ENCODE measurements at places on chromosomes 1 and 21.

- no peak for DNase-seq
Measured at GRCh38 chr1:91718877-91719276, 167.1 kb downstream of the TGFBR3 start.

GRCh38 chr1:220921971-220922635 is 42.9 kb downstream of the HLX start:
- no peak for DNase-seq

- no peak for DNase-seq
Measured at GRCh38 chr1:170073893-170074249, 624 bp downstream of the KIFAP3 start.

DNA sequence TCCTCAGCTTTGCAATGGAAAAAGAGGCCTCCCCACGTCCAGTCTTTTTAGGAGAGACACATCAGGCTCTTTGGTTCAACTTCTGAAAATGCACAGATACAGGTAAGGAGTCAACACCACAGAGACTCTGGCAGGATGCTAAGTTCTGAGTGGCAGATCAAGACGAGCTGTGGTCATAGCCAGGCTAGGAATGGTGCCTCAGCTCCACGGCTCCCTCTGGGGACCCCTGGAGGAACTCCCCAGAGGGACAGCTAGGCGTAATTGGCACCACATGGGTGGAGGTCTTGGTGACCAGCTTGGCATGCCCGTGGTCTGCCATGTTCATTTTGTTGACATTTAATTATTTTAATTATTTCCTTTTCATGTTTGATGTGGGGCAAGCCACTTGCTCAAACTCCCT is 206.1 kb downstream of the KAZN start:
- no peak for DNase-seq

DNA sequence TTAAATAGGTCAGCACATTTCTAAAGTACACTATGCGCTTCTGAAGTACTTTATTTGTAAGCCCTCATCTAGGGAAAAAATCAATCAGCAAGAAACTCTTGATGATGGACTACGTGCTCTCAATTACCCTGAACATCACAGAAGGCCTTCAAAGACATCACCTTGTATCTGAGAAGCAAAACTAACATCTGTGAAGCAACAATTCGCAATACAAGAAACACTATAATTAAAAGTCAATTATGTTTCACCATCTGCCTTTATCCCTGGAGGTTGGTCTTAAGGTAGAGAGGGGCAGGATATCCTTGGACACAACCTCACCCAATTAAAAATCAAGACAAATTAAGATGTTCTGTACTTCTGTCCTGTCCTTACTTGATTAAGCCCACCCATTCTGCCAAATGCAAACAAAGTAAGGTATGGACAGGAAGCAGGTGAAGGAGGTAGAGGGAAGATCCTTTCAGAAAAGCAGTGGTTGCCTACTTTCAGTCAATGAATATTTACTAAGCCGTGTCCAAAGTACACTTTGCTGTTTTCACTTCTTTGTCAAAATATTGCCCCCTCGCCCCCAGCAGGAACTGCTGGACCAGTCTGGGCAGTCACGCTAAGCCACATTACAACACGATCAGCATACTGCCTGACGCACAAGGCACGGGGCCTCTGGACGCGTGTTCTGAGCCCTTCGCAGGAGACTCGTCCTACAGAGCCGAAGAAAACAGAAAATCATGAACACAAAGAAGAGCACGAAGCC is 887 bp downstream of the SLC19A2 start:
- DNase-seq: no peak

DNA sequence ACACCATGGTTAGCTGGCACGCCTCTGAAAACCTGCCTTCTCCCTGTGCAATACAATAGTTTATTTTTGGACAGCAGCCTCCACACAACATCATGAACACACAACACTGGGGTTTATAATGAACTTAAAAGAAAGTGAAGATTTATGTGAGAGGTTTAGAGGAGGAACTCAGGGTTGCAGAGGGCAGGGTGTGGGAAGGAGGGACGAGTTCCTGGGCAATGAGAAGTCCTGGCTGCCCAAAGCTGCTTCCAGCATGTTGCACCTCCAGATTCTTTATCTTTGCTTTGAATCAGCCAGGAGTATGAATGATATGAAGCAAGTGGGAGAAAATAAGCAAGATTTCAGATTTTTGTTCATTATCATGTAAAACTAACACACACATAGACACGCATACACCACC is 11.3 kb upstream of the LRRC8D start:
- no peak for DNase-seq

GRCh38 chr1:206939131-206939530 is 7.1 kb downstream of the PIGR start:
- DNase-seq: no peak

Data from stimulated activated CD4-positive, alpha-beta T cell treated with anti-CD3 and anti-CD28 coated beads, Interleukin-1b, Interleukin-23, amount 100 ng/mL, for 1 hour (primary cell).